Stimulated activated CD8-positive, alpha-beta memory T cell treated with anti-CD3 and anti-CD28 coated beads, Interleukin-4, amount 100 ng/mL, for 1 hour (primary cell): ENCODE measurements at places on chromosomes 4 and X.

GRCh38 chrX:7447801-7448499 is 300.0 kb upstream of the PUDP start:
- DNase-seq, result no peak

GRCh38 chr4:125529071-125529470 is 214.3 kb downstream of the FAT4 start:
- DNase-seq, result no peak

GRCh38 chr4:2962614-2963174 is 512 bp downstream of the NOP14 start:
- peak; percentile 30 for DNase-seq

DNA sequence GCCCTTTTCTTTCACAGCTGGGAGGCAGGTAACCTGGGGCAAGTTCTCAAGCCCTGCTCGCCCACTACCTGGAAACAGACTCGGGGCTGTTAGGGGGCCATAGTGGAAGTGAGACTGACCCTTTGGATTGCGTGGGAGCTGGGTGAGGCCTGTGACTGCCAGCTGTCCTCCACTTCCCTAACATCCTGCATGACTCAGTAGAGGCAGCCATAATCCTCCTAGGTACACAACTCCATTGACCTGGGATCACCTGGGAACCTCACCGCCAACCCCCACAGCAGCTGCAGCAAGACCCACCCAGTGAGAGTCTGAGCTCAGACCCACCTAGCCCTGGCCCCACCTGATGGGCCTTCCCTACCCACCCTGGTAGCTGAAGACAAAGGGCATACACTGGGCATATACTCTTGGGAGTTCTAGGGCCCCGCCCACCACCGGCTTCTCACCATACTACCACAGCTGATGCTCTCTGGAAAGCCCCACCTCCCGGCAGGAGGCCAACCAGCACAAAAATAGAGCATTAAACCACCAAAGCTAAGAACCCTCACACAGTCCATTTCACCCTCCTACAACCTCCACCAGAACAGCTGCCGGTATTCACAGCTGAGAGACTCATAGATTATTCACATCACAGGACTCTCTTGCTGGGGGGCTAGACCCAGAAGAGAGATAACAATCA is 61.1 kb upstream of the DCTD start:
- DNase-seq, result no peak
